LHCN-M2 (cell line): ENCODE measurements at places on chromosomes 2 and 18. TPM values are rescaled to one million over a fixed set of nuclear protein-coding genes. Genes with fewer than 3 reads are reported as not detected.

GRCh38 chr18:13096232-13096631, 105.1 kb downstream of the CEP192 start:
- no peak for DNase-seq

DNA sequence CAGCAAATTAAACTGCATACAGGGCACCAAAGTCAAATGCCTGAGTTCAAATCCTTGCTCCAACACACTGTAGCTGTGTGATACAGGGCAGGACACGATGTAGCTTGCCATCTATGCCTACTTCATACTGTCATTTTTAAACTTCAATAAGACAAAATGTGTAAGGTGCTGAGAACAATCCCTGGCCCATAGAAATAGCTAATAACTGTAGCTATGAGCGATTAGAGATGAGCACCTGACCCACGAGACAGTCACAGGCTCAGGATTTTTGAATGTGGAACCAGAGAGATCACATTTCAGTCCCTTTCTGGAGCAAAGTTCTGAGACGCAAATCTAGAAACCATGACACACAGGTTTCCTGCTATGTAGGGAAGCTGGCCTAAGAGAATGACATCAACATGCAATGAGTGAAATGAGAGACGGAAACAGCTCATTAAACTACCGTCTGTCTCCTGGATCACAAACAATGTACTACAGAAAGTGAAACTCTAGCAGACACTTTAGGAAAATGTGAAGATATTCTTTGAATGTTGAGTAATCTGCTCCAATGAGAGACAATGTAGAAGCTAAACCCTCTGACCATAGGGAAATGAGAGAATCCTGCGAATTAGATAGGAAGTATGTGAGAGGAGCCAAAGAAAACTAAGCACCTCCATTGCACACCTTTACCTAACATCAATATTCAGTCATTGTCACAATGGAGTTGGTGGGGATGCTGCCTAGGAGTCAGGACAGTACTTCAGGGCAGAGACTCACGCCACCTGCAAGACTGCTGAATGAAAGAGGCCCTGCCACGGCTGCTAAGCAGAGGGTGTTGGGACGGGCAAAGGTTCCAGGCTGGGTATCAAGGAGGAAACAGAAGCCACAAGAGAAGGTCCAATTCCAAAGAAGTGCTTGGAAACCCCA, 25.5 kb downstream of the B4GALT6 start:
- DNase-seq: no peak

The PECR gene
- 9.2 and 12.0 TPM in 2 replicates for total RNA-seq

DNA sequence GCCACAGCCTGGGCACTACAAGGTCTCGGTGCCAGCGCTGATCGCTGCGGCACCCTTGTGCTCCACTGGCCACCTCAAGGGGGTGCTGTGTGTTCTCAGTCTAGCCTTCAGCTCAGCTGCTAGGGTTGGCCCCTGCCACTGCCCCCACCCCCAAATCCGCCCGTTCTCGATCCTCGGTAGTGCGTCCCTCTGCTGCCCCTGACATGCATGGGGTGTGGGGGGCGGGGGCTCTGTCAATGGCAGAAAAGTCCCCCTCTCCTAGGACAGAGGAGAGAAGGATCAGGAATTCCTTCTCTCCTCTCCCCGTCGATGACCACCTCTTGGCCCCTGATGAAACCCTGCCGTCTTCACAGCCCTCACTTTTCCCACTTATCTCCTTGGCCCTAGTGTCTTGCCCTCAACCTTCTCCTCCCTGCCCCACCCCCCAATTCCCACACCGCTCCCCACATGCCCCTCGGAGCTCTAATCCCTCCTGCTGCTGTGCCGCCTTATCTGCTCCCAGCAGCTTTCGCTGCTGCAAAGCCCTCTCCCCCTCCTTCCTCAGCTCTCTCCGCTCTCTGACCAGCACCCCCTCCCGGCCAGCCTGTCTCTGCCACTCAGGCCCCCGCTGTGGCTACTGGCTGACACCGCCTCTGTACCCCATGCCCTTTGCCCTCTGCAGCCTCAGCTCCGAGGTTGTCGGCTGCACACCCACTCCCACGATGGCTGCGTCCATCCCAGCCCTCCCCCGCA, 4.3 kb upstream of the ASIC4 start:
- no peak for DNase-seq

DNA sequence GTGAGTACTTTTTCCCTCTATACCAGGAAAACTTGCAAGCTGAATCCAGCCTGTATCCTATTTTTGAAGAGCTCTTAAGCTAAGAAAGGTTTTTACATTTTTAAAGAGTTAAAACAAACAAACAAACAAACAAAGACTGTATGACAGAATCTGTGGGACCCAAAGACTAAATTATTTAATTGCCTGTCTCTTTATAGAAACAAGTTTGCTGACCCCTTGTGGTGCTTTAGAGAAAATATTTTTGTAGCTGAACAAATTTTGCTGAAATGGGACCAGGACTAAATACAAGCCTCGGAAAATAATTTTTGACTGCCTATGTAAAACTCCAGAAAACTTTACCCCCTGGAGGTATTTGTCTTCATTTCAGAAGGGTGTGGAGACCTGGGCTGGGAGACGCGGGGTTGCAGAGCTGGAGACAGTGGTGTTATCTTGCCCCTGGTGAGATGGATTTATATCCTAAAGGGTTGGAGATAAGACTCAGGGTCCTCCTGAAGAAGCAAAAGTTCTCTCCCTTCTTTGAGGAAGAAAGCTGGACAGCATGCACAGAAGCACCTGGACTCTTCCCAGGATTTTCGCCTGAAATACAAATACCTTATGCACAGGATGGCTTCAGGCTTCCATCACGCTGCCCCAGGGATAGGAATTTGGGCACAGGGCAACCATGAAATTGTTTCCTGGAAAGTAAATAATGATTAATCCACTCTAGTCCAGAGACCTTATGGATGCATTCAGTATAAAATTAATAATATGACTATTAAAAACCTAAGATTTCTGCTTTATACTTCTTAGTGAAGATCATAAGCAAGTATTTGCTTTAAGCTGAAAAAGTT, 54.3 kb downstream of the TMX3 start:
- DNase-seq: peak; percentile 66

- DNase-seq: peak; percentile 89
These were observed 25.7 kb downstream of the MAP4K3 start for GRCh38 chr2:39411181-39411944.
